NCI-H1694 (cell line): ENCODE measurements at places on chromosomes 7 and 10.

- peak; percentile 73 for DNase-seq
Measured at GRCh38 chr7:94620703-94621118, 35.2 kb downstream of the SGCE start.

- no peak for DNase-seq
Measured at GRCh38 chr7:22584179-22584578, 84.2 kb upstream of the STEAP1B start.

- no peak for DNase-seq
Measured at GRCh38 chr10:48406204-48406603, 99.7 kb downstream of the MAPK8 start.

GRCh38 chr10:76882245-76882644 lies 755.4 kb downstream of the KCNMA1 start:
- DNase-seq = no peak

DNA sequence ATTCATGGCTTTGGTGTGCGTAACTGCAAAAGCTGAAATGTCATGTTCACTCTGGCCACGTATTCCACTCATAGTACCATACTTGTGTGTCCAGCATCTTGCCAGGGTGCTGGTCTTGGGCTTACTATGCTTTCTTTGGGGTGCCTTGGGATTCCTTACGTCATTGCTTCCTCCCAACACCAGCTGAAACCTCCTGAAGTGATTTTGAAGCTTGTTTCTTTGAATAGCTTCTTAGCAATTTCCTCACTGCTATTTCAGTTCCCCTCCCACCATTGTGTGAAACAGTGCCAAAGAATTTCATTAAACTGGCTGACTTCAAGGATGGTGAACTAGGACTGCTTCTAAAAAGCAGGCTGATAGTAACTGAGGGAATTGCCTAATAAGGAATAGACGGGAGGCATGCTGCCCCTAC lies 36.9 kb downstream of the ENTPD1 start:
- no peak for DNase-seq

- no peak for DNase-seq
Measured at GRCh38 chr7:130385600-130386066, 5.3 kb downstream of the CPA1 start.

DNA sequence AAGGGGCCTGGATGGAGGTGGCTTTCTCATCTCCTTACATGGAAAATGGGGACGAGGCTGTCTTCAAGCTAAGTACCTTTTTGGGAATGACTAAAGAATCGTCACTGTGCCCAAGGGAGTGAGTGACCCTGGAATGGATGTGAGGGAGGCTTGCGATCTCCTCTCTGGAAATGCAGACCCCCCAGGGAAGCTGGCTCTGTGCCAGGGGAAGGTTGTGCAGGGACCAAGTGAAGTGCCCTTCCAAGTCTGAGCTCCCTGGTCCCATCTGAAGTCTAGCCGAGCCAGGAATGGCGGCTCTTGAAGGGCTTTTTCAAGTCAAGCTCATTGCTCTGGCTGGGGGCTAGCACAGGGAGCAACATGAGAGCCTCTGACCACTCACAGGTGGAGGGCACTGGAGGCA lies 180.9 kb upstream of the LYZL2 start:
- DNase-seq = no peak

DNA sequence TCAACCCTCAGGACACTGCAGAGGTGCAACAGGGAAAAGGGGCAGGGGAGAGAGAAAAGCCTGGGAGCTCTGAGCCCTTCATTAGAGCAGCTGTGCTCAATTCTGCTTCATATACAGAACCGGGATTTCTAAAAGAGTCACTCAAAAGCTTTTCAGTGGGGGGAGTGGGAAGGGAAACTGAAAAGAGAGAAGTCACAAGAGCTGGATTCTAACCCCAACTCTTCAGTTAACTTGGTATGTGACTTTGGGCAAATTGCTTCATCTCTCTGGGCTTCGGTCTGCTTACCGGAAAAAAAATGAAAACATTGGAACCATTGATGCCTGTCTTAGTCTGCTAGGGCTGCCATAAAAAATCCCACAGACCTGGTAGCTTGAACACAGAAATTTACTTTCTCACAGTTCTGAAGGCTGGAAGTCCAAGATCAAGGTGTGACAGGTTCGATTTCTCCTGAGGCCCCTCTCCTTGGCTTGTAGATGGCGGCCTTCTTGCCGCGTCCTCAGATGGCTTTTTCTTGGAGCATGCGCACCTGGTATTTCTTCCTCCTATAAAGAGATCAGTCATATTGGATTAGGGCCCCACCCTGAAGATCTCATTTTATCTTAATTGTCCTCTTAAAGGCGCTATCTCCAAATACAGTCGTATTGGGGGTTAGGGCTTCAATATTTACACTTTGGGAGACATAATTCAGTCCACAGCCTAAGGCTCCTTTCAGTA lies 118.3 kb upstream of the KMT2E start:
- DNase-seq = no peak

- no peak for DNase-seq
Measured at GRCh38 chr7:155247479-155248365, 50.0 kb upstream of the INSIG1 start.

DNA sequence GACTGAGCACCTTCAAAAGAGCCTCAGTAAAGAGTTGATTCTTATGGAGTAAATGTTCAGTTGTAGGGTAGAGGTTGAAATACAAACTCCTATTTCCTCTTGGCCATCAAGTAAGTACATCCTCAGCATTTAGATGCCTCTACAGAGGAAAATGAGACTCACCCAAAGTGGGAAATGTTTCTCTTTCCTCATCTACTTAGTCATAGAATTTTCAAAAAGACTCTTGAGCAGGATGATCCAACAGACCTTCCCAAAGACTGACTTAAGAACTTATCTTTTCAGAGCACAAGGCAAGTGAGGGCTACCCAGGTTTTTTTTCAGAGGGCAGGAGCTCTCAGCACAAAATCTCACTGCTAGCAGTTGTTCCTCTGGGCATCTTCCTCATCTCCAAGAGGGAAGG lies 449.1 kb downstream of the KCNMA1 start:
- DNase-seq = no peak

- DNase-seq = no peak
Measured at GRCh38 chr7:142174441-142174840, 62.9 kb downstream of the MGAM2 start.

DNA sequence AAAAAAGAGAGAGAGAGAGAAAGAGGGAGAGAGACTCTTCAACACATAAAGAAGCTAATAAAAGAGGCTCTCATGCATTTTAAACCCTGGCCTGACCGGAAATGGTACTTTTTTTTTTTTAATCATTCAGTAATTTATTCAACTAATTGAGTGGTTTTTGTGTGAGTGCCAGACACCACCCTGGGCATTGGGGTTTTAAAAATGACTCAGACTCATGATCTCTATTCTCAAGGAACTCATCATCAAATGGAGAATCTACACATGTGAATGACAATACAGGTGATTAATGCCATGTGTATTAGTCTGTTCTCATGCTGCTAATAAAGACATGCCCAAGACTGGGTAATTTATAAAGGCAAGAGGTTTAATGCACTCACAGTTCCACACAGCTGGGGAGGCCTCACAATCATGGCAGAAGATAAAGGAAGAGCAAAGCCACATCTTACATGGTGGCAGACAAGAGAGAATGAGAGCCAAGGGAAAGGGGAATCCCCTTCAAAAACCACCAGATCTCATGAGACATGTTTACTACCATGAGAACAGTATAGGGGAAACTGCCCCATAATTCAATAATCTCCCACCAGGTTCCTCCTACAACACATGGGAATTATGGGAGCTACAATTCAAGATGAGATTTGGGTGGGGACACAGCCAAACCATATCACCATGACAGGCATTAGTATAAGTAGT lies 158.5 kb upstream of the AUTS2 start:
- no peak for DNase-seq

DNA sequence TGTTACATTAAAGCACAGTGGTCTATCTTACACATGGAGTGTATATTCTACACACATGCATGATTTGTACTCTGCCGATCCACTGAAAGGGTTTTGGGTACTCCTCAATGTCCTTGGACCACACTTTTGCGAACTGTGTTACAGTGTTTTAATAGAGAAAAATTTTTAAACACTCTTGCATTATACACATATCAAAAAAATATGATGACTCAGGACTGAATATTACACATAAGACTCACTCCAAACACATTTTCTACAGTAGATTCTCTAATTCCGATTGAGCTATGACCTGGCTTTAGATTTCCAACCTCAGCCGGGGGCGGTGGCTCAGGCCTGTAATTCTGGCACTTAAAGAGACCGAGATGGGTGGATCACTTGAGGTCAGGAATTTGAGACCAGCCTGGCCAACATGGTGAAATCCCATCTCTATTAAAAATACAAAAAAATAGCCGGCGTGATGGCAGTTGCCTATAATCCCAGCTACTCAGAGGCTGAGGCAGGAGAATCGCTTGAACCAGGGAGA lies 222.4 kb downstream of the CACNA2D1 start:
- DNase-seq = no peak
